ENCODE measurements at places on chromosomes 16 and 17.

- no peak for DNase-seq
These were observed 293.4 kb downstream of the SHISA9 start for GRCh38 chr16:13194766-13195165.

DNA sequence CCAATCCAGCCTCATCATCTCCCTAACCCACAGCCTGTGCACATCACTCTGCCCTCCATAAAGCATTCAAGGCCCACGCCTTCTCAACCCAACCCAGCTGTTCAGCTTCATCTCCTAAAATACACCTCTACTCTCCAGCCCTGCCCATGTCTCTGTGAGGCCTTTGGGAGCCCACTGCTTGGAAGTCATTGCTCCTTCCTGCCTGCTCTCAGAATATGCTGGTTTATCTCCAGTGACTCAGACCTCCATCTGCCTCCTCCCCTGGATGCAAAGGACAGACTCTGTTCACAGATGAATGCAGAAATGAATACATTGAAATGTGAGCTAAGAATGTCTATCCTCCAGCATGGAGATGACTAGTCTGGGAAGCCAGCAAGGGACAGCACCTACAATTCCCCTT lies 19.0 kb downstream of the KCNG4 start:
- DNase-seq, result no peak

DNA sequence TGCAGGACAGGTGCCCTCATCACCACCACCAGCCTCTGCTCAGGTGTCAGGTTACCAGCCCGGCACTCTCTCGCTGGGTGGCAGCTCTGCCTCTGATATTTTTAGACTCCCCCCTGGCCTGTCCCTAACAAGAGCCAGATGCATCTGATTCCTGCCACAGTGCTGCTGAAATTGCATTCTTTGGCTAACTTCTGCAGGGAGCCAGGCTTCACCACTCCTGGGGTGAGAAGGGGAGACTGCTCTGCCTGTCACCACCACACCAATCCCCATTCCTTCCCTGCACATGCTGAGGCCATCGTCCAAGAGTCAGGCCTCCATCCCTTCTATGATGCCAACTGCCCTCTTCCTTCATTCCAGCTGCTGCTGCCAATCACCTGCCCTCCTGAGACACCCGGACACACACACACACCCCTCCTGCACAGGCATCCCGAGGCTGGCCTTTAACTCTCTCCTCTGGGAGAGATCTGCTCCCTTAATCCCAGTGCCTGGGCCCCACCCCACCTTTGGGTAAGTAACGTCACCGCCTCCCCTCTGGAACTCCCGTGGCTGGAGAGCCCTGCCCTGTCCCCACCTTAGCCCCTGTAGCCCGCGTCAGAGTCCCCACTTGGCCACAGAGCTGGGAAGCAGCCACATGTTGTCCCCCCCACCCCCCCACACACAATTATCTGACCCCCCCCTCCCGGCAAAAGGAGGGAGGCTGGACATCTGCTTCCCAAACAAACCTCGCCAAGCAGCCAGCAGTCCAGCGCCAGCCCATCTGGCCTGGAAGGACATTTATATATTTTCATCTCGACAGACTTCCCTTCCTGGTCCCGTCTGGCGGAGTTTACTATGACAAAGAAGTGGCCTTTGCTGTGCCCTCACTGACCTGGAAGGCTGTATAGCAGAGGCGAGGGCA lies 2.8 kb downstream of the EMP2 start:
- DNase-seq, result no peak

DNA sequence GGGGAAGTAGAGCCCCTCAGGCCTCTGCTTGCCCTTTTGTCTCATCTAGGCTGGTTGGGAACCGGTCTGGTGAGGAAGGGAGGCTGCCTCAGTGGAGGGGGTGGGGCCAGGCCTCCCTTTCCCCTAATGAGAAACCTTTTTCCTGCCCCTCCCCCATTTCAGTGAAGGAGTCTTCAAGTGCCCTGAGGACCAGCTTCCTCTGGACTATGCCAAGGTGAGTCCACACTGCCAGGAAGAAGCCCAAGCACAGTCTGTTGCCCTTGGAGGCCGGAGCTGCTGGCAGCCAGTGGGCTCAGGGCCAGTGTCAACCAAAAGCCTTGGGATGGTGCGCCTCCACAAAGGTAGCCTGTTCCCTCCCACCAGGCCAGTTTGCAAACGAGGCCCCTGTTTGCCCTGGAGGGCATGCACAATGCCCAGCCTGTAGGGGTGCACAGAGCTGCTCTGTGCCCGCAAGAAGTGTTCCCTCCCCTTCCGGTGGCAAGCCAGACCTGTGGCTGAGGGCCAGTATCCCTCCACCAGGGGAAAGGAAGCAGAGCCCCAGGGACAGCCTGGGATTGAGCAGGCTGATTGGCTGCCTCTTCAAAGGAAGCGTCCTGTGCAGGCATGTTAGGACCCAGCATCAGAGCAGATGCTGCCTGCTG lies 3.4 kb downstream of the TRAF4 start:
- DNase-seq, result no peak

DNA sequence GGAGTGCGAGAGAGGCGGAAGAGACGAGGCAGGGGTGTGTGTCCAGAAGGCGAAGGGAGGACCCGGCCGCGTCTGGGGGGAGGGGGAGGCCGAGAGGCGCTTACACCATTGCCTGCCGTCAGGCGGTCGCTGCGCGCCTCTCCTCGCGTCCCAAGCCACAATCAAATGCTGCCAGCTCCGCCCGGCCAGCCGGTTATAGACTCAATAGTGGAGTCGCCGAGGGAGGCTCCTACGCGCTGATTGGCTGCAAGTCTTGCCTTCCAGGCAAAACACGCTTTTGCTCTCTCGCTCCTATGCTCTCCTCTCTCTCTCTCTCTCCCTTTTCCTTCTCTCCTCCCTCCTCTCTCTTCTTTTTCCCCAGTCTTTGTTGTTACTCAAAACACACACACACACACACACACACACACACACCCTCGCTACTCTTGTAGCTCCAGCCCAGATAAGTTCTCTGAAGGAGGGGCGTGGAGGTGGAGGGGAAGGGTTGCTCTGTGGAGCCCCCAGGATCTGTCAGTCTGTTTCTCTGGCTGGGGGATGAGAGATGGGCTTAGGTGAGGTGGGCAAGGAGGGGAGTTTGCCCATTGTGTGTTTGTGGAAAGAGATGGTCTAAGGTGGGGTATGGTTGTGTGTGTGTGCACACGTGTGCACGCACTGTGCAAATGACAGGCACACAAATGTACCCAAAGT lies at the start of gene DLX3:
TSS of gene DLX3 (minus strand) at position 170 of the 684 bp plus-strand sequence. CDS start 226 bp downstream, outside the sequence.
- peak; percentile 49 for DNase-seq

GRCh38 chr17:81536299-81537290 lies 8.4 kb downstream of the FSCN2 start:
- DNase-seq, result no peak

GRCh38 chr17:19249681-19250080 lies 12.5 kb downstream of the EPN2 start:
- no peak for DNase-seq

DNA sequence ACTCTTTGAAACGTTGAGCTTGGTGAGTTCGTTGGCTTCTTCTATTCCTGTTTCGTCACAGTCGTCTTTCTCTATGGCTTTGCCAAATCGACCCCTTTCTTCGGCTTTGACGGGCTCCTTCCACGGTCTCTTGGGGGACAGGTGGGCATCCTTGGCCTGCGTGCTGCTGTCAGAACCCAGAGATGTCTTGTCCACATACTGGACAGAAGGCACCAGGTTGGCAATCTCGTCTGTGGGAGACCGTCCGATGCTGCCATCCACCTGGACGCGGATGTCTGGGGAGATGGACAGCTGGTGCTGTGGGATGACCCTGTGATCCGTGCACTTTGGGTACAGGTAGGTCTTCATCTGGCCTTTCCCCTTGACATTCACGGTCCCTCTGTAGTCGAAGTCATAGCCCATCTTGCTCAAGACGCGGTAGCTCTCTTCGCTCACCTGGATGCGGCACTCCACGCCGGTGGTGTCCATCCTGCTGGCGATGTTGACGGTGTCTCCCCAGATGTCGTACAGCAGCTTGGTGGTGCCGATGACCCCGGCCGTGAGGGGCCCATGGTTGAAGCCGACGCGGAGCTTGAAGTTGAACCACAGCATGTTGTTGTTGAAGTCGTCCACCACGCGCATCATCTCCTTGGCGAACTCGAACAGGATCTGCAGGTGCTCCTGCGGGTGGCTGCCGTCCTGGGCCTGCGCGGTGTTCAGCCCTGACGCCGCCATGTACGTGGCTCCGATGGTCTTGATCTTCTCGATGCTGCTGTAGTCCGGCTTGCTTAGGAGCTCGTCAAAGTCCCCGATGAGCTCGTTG lies 85.5 kb upstream of the CREBBP start:
- DNase-seq, result no peak

- no peak for DNase-seq
These were observed 29.3 kb upstream of the SMIM36 start for GRCh38 chr17:55540414-55541091.

DNA sequence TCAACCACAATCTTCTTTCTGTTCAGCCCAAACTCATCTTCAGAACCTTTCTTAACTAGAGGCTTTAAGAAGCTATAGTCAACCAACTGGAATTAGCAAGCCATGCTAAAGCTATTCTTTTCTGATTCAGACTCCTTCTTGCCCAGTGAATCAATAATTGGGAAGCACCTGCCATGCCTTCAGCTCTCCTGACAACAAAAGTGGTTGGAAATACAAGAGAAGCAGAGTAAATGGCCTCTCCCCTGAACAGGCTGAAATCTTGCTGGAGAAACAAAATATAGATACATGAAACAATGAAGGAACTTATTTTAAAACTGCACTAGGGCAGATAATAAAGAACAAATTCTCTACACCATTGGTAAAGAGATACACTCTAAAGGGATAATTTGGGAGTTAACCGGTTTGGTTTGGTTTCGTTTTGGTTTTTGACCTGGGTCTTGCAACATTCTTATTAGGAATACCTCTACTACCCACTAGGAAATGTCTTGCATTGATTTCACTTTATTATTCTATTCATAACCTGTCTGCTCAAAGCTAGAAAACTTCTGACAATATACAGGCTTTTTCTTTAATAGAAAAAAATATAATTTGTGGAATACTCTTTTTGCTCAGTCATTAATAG lies 173.6 kb upstream of the DYNLRB2 start:
- no peak for DNase-seq

DNA sequence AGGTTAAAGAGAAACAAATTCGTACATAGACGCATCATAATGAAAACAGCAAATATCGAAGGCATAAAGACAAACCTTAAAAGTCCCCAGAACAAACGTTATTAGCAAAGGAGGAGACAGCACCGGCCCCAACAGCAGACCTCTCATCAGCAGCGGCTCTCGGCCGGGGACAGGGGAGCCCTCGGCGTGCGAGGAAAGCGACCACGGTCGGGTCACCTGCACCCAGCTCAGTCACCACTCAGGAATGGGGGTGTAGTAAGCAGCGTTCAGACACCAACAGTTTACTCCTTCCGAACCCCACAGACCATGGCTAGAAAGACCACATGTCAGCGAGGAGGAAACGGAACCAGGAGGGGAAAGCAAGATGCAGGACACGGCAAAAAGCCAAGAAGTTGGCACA lies 109.3 kb upstream of the CHMP6 start:
- DNase-seq, result no peak

DNA sequence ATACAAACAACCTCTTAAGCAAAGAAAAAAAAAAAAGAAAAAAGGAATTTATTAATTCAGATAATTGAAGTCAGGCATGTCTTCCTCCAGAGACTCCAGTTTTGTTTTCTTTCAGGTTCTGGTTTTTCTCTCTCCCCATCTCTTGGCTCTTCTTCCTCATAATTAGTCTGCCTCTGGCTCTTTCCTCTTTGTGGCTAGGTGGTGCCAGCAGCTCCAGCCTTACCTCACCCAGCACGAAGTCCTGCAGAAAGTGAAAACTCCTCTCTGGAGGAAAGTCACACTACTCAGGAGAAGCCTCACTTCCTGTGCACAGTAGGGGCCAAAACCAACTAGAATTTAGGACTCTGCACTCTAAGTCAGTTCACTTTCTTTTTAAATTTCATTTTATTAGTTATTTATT lies 10.3 kb upstream of the NFAT5 start:
- DNase-seq, result no peak

DNA sequence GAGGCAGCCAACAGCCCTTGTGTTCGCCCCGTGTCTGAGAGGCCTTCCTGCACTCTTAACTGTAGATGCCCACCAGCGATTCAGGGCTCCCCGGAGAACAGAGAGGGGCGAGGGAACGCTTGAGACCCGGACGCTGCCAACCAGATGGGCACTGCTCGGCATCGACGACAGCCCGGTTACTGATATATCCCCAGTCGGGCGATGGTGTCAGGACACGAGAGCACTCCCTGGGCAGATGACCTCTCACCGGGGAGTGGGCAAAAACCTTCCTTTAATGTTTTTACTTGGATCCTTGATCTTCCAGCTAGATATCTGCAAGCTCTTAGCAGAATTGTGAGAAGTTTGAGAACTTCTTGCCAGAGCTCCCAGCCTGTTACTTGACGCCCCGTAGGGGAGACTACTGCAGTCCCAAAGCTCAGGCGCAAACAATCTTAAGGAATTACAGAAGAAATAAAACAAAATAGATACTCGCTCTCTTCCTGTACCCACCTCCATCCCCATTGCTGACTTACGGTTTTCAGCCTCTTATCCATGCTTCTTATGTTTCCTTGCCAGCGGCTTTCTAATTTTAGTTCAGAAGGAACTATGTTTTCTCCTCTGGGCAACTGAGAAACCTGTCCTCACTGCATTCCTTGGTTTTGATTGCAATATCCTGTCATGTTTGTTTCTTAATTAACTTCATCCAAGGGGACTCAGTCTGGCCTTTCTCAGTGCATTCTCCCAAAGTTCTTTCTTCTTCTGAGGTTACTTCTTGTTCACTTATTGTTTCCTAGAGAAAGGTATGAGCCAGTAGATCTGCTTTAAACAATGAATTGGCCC lies 845 bp downstream of the SP2 start:
- DNase-seq, result no peak

DNA sequence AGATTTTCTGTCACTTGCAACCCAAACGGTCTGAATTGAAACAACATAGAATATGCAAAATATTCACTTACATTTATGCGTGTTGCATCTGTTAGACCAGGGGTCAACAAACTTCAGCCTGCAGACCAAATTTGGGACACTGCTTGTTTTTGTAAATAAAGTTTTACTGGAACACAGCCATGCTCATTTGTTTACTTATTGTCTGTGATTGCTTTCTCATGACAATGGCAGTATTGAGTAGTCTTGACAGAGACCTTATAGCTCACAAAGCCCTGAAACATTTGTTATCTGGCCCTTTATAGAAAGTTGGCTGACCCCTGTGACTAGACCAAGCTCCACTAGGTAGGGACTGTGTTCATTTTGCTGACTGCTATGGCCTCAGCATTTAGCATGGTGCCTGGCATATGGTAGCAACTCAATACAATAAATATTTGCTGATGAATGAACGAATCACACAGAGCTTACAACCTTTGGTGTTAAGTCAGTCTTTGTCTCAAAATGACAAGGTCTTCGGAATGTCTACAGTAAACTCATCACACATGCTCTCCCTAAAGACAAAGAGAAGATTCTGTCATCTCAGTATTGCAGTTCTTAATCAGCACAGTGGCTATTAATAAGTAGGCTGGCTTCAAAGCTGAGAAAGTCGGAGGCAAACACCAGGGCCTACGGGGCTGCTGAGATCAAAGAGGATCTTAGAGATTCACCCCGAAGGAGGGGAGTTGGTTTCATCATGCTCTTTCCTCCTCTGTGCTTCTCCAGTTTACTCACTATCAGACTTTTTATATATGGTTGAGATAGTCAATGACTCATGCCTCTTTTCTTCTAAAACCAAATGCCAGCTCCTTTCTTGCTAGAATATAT lies 95.2 kb upstream of the AXIN2 start:
- no peak for DNase-seq

- DNase-seq, result no peak
These were observed 6.3 kb downstream of the SPPL2C start for GRCh38 chr17:45851022-45851421.
